H9 (cell line): ENCODE measurements at places on chromosomes 2 and 18.

DNA sequence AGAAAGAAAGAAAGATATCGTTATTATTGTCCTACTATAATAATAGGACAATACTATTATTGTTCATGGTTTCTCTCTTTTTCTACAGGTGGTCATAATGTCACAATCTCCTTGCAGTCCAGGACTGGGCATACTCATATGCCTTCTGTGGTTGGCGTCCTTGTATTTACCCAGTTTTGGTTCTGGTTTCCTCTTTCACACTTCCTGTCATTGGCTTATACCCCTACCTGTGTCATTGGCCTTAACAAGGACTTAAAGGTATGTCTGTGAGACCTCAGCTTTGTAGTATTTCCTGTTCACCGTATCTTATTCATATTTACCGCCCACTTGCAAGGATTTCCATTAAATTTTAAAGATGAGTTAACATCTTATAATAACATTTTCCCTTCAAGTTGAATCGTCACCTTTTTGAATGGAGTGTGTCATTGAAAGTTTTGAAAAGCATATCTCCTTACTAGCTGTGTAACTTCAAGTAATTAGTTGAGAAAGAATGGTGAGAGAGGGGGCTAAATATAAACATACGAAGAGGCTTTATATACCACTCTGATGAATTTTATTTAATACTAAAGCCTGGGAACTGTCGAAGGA is 36.5 kb upstream of the HTR2B start:
- no peak overlapping the region for H3K4me3 ChIP-seq
- no peak overlapping the region for H3K27ac ChIP-seq
- no peaks in the 10 kb centered on the region for H3K27me3 ChIP-seq
- peaks cover 5% of the 10 kb centered on the region; the same call in 2 of the 3 replicates for H3K36me3 ChIP-seq
- DNase-seq: no peak
- H3K4me1 ChIP-seq: peaks cover 8% of the 10 kb centered on the region; the same call in 1 of the 2 replicates

DNA sequence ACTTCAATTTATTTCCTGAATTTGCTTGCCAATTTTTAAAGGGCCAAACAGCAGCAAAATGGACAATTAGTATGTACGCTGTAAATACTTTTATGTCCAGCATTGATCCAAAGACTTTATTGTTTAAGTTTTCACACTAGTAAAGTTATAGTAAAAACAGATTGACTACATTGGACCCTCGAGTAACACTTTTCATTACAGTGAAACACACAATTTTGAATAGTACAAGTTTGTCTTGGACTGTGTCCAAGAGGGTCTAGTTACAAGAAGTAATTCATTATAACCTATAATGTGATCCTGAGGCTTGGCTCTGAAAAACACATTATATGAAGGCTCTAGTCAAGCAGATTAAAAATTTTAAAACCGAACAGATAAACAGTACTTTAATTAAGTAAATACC is 11.4 kb upstream of the RBBP8 start:
- no peaks in the 10 kb centered on the region for H3K27me3 ChIP-seq
- no peak overlapping the region for H3K27ac ChIP-seq
- H3K4me1 ChIP-seq: no peaks in the 10 kb centered on the region
- no peak overlapping the region for H3K4me3 ChIP-seq

DNA sequence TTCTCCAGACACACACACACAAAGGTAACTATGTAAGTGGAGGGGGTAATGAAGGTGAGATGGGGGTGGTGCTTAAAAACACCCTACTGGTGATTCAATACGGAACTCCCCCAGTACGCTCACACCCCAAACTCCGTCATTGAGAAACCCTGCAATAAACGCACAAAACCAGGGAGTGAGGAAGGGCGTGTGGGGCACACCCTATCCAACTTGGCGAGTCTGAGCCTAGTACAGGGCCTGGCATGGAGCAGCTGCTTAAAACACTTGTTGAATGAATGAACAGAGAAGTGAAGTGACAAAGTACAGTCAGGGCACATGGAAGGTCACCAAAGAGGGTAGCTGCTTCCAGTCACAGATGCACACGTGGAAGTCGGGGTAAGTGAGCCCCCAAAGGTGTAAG is 146.8 kb upstream of the SMAD2 start:
- H3K36me3 ChIP-seq: no peaks in the 10 kb centered on the region
- H3K4me1 ChIP-seq: peaks cover 6% of the 10 kb centered on the region; the same call in 1 of the 2 replicates
- H3K4me3 ChIP-seq: no peak overlapping the region
- no peaks in the 10 kb centered on the region for H3K27me3 ChIP-seq
- no peak for DNase-seq
- no peak overlapping the region for H3K27ac ChIP-seq

DNA sequence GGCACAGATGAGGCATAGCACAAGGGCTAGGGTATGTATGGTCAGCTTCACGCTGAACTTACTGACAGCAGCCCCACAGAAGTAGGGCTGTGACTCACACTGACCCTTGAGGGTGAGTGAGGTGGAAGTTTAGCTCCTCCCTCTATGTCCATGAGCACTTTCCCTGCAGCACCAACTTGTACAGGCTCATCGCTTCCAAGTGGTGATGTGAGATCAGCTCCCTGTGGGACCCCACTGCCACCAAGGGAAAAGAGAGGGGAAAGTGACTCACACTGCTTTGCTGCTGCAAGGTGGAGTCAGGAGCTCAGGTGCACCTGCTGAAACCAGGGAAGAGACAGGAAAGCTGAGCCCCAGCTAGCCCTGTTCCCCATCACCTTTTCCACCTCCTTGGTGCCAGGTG is 91.5 kb downstream of the TEX51 start:
- no peak overlapping the region for H3K4me3 ChIP-seq
- H3K36me3 ChIP-seq: no peaks in the 10 kb centered on the region
- no peak overlapping the region for H3K27ac ChIP-seq
- DNase-seq: no peak
- no peaks in the 10 kb centered on the region for H3K27me3 ChIP-seq

- H3K27me3 ChIP-seq: no peaks in the 10 kb centered on the region
- peaks cover 8% of the 10 kb centered on the region for H3K36me3 ChIP-seq
- DNase-seq: no peak
- H3K27ac ChIP-seq: no peak overlapping the region
These were observed 62.6 kb downstream of the DNMT3A start for GRCh38 chr2:25279091-25279651.

DNA sequence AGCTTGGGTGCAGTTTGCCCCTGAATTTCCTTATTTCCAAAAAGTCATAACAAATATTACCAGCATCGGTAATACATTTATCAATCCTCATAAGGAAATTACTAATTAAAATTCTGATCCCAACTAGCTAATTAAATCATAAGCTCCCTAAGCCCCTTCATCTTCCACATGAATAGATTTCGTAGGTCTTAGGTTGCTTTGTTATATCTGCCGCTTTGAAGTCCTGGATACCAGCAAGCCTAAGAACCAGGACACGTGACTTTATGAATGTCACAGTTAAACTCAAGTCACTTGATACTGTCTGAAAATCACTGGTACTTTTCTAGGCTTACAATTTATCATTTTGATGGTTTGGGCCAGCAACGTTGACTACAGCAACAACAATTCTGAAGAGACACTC is 134.8 kb upstream of the CAVIN2 start:
- no peaks in the 10 kb centered on the region for H3K27me3 ChIP-seq
- no peak overlapping the region for H3K4me3 ChIP-seq
- no peak overlapping the region for H3K27ac ChIP-seq
- peaks cover 6% of the 10 kb centered on the region; the same call in 1 of the 2 replicates for H3K4me1 ChIP-seq
- no peak for DNase-seq

GRCh38 chr2:145682546-145683157 is 1162.7 kb upstream of the ZEB2 start:
- no peaks in the 10 kb centered on the region for H3K36me3 ChIP-seq
- H3K4me1 ChIP-seq: no peaks in the 10 kb centered on the region; the same call in 1 of the 2 replicates
- H3K27me3 ChIP-seq: no peaks in the 10 kb centered on the region
- DNase-seq: no peak
- H3K27ac ChIP-seq: no peak overlapping the region

DNA sequence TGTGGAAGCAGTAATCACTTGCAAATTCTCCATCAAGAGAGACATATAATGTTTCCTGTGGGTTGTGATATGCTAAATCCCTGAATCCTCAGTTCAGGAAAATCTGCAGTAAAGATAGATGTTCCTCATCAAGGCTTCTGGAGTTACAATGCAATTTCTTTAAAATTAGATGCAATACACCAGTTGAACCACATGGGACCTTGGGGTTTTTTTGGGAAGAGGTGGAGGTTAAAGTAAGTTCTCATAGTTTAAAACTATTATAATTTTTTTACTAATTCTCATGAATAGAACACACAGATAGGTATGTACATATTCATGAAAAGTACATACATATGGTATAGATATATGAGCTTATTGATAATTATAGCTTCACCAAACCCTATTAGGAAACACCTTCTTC is 496.2 kb downstream of the SATB2 start:
- no peaks in the 10 kb centered on the region for H3K4me1 ChIP-seq
- H3K27me3 ChIP-seq: no peaks in the 10 kb centered on the region
- H3K4me3 ChIP-seq: no peak overlapping the region
- H3K36me3 ChIP-seq: no peaks in the 10 kb centered on the region
